NCI-H187 treated with DMSO at 0.1 percent for 48 hours (cell line): ENCODE measurements at places on chromosomes 11 and 22.

- no peak for DNase-seq
These were observed 2.8 kb downstream of the MADD start for GRCh38 chr11:47272706-47273105.

GRCh38 chr11:130675917-130676316 lies 227.5 kb downstream of the ADAMTS15 start:
- no peak for DNase-seq

- no peak for DNase-seq
These were observed 58.3 kb downstream of the SYT13 start for GRCh38 chr11:45227836-45228235.

GRCh38 chr11:69310351-69310750 lies 16.4 kb downstream of the MYEOV start:
- DNase-seq, result no peak

- no peak for DNase-seq
These were observed 16.3 kb downstream of the EPS8L2 start for GRCh38 chr11:722346-722811.

GRCh38 chr11:131601586-131601985 lies 231.2 kb downstream of the NTM start:
- DNase-seq, result no peak

DNA sequence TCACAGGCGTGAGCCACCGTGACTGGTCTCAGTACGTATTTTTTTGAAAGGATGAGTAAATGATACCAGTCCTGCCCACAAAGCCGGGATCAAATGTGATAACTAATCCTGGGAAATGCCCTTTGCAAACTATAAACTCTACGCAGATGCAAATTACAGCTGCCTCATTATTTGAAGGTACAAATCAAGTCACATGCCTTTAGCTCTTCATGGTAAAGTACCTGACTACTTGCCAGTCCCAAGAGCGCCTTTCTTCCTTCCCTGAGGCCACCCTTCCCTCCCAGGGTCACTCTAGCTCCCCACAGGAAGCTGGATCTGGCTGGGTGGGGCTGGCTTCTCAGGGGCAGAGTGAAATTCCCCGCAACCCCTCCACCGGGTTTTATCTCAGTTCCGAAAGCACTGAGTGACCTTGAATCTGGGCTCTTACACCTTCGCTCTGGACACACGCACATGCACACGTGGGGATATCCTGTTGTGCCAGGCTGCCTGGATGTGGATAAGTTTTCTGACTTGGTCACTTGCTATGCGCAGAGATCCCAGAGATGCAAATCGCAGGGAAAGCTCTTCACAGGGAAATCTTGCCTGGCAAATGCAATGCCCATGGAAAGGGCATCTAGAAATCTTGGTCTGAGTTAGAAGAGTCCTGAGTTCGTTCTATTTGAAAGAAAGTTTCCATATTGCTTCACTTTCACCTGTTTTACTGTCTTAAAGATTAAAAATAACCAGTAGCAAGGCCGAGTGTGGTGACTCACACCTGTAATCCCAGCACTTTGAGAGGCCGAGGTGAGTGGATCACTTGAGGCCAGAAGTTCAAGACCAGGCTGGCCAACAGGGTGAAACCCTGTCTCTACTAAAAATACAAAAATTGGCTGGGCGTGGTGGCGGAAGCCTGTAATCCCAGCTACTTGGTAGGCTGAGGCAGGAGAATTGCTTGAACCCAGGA lies 8.5 kb downstream of the A4GALT start:
- no peak for DNase-seq

- DNase-seq, result no peak
These were observed 182.9 kb upstream of the CTSC start for GRCh38 chr11:88520391-88520790.

GRCh38 chr11:129374993-129375750 lies 476 bp upstream of the BARX2 start:
- DNase-seq, result no peak

DNA sequence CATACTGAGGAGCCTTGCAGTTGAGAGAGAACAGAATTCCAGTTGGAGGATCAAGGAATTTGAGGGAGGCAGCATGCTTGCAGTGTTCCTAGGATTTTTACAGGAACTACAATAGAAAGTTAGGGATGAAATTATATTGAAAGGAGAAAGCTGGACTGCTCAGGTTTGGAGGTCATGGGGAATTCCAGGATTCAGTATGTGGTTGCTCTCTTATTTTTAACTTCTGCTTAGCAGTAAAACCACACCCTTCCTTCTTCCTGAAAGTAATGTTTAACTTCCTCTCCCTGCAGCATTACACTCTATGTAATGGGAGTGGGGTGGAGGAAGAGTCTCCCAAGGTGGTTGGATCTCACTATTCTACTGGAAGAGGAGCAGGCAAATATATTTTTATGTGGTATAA lies 31.3 kb downstream of the CTNND1 start:
- no peak for DNase-seq

- DNase-seq, result no peak
These were observed 15.0 kb downstream of the RHOD start for GRCh38 chr11:67071420-67072284.

DNA sequence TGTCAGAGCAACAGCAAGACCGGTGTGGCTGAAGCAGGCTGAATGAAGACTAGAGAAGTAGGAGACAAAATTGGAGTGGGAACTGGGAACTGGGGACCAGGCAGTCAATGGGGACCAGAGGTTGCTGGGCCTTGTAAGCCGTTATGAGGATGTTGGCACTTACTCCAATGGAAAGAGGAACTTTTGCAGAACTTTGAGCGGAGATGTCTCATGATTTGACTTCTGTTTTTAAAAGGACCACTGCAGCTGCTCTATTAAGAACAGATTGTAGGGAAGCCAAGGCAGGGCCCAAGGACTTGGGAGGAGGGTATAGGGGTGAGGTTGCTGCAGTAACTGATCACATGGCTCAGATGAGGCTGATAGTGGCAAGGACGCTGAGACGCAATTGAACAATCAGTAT lies 34.2 kb downstream of the IL18 start:
- DNase-seq, result no peak

GRCh38 chr11:296171-297050 lies 2.9 kb downstream of the IFITM5 start:
- DNase-seq, result no peak

DNA sequence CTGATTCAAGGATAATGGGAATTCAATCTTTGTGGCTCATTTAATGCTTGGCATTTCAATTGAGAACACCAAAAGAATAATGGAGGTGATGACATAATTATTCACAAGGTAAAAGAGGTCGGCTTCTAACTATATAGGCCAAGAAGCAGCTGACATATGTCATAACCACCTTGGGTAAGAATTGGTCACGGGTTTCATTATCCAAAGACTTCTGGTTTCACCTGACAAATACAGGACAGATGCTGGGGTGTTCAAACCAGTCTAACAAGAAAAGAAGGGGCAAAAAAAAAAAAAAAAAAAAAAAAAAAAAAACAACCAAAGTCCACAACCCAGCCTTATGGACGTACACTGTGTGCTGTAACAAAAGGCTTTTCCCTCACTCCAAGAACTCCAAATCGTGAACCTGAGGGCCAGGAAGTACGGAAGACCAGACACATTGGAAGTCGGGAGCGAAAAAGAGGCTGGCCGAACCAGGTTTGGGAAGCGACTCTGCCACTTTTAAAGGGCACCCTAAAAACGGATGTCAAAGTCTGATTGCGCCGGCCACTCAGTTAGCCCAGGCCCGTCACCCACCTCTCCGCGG lies 385 bp downstream of the HARBI1 start:
- no peak for DNase-seq
